ENCODE measurements at places on chromosomes 3 and 15. TPM values are rescaled to one million over a fixed set of nuclear protein-coding genes. Genes with fewer than 3 reads are reported as not detected.

TIGIT gene
- 185 TPM for total RNA-seq

CCNB2 gene
- 28.2 TPM for total RNA-seq

DAZL gene
- total RNA-seq: 0.18 TPM

TTLL13 gene
- not detected for total RNA-seq

MESP2 gene
- not detected for total RNA-seq

CCR3 gene
- total RNA-seq: not detected

ERICH6 gene
- 0.39 TPM for total RNA-seq

MORC1 gene
- total RNA-seq: not detected

EEF1AKMT4 gene
- total RNA-seq: 14.5 TPM

MEIS2 gene
- not detected for total RNA-seq

ROPN1 gene
- not detected for total RNA-seq

PLSCR1 gene
- total RNA-seq: 19.1 TPM

AGBL1 gene
- total RNA-seq: not detected

NMNAT3 gene
- 1.9 TPM for total RNA-seq

GABRB3 gene
- not detected for total RNA-seq

NCBP2 gene
- total RNA-seq: 127 TPM

Measured in CD8-positive, alpha-beta memory T cell (primary cell).